ELR (cell line): ENCODE measurements at places on chromosomes 5 and 9.
A peak's percentile ranks its signal among the peaks of the same experiment; 100 is the strongest.

DNA sequence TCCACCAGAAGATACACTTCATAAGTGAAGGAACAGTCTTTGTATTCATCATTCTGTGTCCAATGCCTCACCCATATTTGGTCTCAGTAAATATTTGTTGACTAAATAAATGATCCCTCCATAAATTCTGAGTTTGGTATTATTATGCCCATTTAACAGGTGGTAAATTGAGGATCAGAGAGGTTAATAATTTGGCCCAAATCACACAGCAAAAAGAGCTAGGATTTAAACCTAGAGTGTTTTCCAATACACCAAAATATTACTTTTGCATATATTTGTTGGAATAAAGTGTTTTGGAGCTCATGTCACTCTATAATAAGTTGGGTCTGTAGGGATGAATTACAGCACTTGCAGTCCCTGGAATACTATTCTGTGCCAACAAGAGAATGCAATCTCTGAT lies 470.3 kb downstream of the ARHGEF28 start:
- no peak for DNase-seq

GRCh38 chr5:152113401-152113800 lies 188.8 kb upstream of the GLRA1 start:
- DNase-seq, result no peak

DNA sequence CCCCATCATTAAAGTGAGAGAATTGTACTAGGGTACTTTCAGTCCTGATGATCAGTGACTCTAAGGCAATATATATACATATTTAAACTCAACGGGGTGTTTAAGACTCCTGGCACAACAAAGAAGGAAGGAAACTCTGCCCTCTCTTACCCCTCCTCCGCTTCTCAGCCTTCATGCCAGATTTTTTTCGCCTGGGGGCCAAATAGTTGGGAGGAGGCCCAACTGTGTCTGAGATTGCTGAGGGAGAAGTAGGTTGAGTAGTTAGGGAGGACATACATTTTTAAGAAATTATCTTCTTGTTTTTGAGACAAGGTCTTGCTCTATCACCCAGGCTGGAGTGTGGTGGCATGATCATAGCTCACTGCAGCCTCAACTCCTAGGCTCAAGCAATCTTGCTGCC lies 127.7 kb upstream of the SHB start:
- DNase-seq, result no peak

- peak; percentile 67 for DNase-seq
Observed at GRCh38 chr5:66807743-66808142, 211.6 kb downstream of the MAST4 start.

DNA sequence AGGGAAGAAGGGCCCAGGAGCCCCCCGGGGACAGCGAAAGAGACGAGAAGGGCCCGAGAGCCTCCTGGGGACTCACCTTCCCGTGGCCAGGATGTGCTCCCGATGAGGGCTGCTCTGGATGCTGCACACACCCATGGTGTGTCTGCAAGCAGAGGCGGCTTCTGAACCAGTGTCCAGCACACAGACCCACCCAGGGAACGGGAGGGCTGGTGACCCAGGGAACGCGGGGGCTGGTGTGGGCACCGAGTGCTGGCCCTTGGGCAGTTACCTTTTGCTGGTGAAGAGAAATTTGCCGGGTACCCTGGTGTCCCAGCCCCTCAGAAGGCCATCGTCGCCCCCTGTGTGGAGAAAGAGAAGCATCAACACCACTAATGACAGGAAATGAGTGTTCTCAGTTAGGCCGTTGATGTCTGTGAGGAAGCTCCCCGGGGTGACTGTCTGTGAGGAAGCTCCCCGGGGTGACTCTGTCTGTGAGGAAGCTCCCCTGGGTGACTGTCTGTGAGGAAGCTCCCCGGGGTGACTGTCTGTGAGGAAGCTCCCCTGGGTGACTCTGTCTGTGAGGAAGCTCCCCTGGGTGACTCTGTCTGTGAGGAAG lies 13.2 kb downstream of the MRPL41 start:
- DNase-seq, result no peak

GRCh38 chr9:121122246-121123032 lies 47.7 kb downstream of the CNTRL start:
- DNase-seq, result peak; percentile 27

GRCh38 chr5:84436866-84437265 lies 52.2 kb upstream of the EDIL3 start:
- peak; percentile 40 for DNase-seq

- DNase-seq, result no peak
Observed at GRCh38 chr5:87053146-87053545, 214.5 kb upstream of the RASA1 start.

GRCh38 chr9:138060365-138060764 lies 182.8 kb downstream of the CACNA1B start:
- DNase-seq, result no peak

GRCh38 chr9:91720313-91720712 lies 229.7 kb downstream of the ROR2 start:
- DNase-seq, result no peak

DNA sequence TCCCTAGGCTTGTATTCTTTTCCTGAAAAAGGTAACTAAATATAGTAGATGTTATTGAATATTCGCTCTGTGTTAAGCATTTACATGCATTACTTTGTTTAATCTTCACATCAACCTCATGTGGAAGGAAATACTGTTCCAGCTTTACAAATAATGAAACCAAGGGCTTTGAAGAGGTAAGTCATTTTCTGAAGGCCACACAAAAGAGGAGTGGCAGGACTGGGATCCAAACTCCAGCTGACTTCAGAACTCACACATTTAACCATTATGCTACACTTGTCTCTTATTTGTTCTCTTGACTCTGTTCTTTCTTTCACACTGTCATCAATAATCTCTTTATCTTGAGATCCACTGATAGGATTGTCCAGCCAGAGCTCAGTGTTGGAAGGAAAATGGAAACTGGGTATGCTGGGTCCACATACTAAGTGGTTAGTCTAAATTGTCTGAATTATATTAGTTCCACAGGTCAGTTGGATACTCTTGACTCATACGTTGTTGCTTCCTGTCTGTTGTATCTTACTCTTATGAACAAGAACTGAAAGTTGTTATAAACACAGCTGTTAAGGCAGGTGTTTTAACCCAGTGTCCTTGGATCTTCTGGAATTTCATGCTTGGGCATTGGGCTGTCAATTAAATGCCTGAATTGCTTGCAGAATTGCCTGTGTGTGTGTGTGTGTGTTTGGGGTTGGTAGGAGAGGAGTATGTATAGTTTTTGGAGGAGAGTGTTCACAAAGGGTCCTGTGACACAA lies 65.6 kb downstream of the TLE4 start:
- DNase-seq, result peak; percentile 30

- no peak for DNase-seq
Observed at GRCh38 chr5:167580608-167581007, 710.8 kb upstream of the WWC1 start.

GRCh38 chr9:19998823-19999455 lies 210.1 kb upstream of the SLC24A2 start:
- DNase-seq, result peak; percentile 68

DNA sequence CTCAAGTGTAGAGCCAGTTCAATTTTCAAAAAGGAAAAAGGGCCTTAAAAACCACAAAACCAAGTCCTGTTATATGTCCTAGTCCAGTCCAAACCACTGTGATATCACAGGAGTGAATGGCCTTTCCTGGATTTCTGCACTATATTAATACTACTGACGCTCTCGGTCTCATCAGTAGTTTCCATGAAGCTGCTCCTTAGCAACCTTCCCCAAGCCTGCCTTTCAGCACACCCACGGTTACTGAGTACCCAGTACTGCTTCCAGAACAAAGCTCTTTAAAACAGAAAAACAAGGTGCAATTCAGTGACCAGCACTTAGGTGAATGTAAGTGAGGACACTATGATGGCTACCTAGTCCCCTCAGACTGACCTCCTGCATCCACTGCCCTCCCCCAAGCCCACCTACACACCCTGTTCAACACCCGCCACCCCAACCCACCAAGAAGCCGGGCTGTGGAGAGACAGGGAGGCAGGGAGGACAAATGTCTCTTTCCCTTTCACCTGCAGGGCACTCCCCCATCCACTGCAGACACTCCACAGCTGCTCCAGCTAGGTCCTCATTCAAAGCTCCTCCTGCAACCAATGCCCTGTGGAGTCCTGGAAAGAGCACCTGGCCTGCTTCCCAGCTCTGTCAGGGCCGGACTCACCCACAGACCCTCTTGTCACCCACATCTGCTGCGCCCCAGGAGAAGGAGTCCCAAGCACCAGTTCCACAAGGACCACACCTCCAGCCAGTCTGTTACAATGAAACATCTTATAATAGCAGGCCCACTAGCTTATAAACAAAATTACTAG lies 25.9 kb downstream of the PSMB7 start:
- no peak for DNase-seq

DNA sequence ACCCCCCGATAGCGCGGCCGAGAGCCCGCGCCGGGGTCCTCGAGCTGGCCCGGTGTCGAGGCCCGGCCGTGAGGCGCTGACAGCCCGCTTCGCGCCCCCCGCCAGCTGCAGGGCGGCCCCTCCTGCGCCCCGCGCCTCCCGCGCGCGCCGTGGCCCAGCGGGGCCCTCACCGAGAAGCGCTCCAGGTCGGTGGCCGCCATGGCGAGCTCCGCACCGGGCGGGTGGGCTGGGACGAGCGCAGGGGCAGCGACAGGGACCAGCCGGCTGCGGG lies 166 bp downstream of the SEPTIN8 start:
- no peak for DNase-seq

DNA sequence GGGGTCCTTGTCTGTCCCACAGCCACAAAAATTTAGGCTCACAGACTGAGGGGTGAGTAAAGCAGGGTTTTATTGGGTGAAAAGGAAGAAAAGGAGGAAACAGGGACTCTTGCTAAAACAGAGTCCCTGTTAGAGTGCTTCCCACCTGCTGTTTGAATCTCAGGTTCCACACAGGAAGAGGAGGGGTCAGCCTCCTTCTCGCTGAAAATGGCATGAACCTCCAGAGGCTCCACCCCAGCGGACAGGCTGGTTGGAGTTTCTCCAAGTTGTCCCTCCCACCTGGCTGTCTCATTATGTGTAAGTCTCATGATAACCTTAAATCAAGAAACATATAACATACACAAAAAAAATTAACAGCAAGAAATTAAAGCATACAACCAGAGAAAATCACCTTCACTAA lies 28.3 kb upstream of the UHRF2 start:
- no peak for DNase-seq

DNA sequence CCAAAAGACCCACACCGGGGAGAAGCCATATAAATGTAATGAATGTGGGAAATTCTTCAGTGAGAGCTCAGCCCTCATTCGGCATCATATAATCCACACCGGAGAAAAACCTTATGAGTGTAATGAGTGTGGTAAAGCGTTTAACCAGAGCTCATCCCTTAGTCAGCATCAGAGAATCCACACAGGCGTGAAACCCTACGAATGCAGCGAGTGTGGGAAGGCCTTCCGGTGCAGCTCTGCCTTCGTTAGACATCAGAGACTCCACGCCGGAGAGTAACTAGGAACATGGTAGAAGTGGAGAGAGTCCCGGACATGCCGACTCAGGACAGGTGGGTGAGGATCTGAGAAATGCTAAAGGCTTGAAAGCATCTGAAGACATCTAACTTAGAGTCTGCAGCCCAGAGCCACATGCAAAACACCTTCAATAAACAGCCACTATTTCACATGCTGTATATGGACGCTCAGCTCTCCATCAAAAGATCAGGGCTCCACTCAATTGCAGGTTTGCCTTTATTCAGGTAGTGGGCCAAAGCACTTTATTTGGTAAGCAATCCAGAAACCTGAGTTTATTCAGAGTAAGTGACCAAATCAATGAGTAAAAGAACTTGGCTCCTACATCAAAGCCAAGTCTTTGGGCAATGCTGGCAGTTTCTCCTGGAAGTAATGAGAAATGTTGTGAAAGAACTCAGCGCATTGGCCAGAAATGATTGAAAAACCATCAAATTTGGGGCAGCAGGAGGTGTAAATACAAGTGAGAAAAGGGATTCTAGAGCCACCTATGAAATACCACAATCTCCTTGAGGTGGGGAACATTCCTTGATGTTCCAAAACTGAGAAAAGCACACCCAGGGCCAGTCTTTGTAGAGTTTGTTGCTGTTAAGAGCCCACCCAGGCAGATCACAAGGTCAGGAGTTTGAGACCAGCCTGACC lies 6.0 kb downstream of the RPL12 start:
- peak; percentile 57 for DNase-seq

GRCh38 chr9:91886414-91887076 lies 63.5 kb downstream of the ROR2 start:
- DNase-seq, result no peak

DNA sequence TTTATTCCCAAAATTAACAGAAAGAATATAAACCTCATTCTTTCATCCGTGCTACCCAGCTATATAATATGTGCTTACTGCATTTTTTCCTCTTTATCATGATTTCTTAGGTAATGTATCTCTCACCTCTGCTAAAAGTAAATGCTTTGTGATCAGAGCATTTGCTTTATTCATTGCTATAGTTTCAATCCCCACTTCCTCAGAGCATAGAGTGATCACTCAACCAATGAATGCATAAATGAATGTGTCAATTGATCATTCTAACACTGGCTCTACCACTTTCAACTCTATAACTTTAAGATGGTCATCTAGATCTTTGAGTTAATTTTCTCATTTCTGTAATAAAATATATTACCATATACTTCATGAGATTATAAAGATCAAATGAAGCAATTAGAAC lies 719.2 kb downstream of the CETN3 start:
- no peak for DNase-seq

- no peak for DNase-seq
Observed at GRCh38 chr5:77285251-77285841, 74.9 kb downstream of the PDE8B start.

DNA sequence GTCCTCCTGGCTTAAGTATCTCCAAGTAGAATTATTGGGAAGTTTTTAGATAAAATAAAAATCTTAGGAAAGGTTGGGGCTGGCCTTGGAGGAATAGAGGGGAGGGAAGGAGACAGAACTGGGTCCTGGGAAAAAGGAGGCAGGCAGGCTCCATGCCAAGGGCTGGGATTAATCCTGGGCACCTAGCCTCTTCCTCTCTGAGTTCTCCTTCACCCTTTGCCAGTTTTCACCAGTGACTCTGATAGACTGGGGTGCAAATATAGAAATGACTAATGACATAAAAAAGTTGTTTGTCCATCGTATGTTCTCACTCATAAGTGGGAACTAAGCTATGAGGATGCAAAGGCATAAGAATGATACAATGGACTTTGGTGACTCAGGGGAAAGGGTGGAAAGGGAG lies 81.9 kb downstream of the RMI1 start:
- no peak for DNase-seq

DNA sequence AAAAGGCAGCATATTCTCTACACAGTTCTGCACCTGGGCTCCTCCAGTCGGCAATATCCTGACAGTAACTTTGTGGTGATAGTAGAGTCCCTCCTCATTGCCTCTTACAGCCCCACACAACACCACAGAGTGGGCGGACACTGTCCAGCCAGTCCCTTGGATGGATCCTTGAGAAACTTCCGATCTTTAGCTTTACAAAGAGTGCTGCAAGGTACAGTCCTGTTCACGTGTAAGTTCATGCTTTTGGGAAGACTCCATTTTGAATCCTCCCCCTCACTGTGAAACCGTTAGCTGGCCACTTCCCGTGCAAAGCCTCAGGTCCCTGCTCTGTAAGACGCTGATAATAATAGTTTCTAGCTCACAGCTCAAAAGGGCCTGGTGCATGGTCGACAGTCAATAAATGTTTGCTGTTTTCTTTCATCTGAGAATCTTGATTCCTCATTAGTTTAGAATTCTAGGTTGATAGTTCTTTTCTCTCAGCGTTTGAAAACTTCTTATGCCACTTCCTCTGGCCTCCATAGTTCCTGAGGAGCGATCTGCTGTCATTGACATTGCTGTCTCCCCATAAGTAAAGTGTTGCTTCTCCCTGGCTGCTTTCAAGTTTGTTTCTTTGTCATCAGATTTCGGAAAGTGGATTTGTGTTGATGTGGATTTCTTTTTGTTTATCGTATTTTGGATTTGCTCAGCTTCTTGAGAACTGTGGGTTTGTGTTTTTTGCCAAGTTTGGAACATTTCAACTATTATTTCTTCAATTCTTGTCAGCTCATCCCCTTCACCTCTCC lies 82.9 kb downstream of the COL23A1 start:
- DNase-seq, result no peak
